ENCODE measurements at places on chromosomes 2 and 18.

- peak; percentile 31 for DNase-seq
Observed at GRCh38 chr2:80326214-80326613, 21.7 kb upstream of the LRRTM1 start.

DNA sequence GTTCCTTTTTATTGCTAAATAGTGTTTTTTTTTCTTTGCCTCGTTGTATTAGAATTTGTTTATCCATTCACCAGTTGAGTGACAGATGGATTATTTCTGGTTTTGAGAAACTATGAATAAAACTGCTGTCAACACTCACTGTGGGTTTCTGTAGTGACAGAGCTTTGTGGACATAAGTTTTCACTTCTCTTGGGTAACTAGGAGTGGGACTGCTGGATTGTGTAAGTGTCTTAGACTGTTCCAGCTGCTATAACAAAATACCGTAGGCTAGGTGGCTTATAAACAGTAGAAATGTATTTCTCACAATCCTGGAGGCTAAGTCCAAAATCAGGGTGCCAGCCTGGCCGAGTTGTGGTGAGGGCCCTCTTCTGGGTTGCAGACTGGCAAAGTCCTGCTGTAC is 71.9 kb downstream of the TNFRSF11A start:
- DNase-seq: no peak

GRCh38 chr2:19359021-19359357 is 566 bp upstream of the OSR1 start:
- DNase-seq: peak; percentile 18

- peak; percentile 47 for DNase-seq
Observed at GRCh38 chr2:156396126-156396525, 40.1 kb upstream of the GPD2 start.

- no peak for DNase-seq
Observed at GRCh38 chr18:6444466-6445228, 29.9 kb upstream of the L3MBTL4 start.

GRCh38 chr2:211457325-211457724 is 900.9 kb downstream of the CPS1 start:
- no peak for DNase-seq
